ENCODE measurements at places on chromosomes 6 and 20.

- no peak for DNase-seq
These were observed 439.3 kb upstream of the SULF2 start for GRCh38 chr20:48224533-48225050.

GRCh38 chr6:123515715-123516114, 121.0 kb downstream of the TRDN start:
- DNase-seq = no peak

- no peak for DNase-seq
These were observed 21.3 kb upstream of the HIVEP2 start for GRCh38 chr6:142966294-142966693.

DNA sequence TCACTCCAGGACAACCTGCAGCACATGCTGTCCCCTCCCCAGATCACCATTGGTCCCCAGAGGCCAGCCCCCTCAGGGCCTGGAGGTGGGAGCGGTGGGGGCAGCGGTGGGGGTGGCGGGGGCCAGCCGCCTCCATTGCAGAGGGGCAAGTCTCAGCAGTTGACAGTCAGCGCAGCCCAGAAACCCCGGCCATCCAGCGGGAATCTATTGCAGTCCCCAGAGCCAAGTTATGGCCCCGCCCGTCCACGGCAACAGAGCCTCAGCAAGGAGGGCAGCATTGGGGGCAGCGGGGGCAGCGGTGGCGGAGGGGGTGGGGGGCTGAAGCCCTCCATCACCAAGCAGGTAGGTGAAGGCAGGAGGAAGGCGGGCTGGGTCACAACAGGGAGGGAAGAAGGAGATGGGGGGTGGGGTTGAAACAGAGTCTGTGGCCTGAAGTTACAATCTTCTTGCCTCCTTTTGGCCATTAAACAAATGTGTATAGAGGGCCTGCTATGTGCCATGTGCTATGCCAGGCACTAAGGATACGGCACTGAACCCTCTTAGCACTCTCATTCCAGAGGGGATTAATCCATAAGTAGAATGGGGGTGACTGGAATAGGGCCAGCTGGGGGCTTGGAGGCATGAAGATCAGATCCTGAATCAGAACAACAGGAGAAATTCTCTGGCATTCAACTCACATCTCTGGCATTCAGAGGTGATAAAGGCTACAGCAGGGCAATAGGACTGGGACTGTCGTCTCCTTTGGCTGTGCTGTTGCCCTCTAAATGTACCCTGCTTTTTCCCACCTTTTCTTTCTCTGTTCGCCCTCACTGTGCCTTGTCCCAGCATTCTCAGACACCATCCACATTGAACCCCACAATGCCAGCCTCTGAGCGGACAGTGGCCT, 10.5 kb upstream of the ZBTB9 start:
- DNase-seq = no peak

DNA sequence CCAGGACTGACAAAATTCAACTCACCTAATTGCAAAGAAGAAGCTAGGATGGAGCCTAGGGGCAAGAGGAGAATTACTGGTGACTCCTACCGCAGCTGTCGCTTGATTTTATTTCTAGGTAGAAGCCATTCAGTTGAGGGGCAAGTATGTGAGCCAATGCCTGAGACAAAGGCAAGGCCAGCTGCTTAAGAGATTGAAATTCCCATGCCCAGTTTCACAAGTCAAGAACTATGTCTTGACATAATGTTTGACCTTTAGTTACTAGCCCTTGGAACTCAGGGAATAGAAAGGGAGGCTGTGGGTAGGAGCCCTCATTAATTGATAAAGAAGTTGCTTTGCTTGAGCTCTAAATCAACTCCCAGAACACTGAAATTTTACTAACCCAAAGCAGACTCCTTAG, 54.0 kb downstream of the GPR63 start:
- DNase-seq = no peak

GRCh38 chr20:24420567-24420966, 48.9 kb upstream of the SYNDIG1 start:
- no peak for DNase-seq

DNA sequence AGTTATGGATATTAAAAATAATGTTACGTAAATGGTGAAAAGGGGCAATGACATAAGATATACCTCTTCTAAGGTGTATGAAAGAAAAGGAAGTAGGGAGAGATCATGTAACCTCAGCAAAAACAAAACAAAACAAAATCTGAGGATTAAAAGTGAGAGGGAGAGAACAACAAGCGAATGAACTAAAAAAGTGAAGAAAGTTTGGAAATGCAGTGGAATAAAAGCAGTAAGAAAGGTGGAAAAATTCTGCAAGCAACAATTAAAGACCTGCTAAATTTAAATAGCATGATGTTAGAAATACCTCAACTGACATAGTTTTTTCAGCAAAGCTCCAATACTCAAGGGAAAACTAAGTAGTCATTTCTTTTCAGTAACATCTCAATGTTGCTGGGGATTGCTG, 48.0 kb downstream of the PHIP start:
- DNase-seq = no peak

All from activated T-helper 9 cell treated with anti-CD3 and anti-CD28 coated beads, Interleukin-2, amount 50 U/mL, for 16 hours (primary cell).